ENCODE measurements at places on chromosomes 5 and 9.

- no peak for DNase-seq
These were observed 1.4 kb downstream of the NCS1 start for GRCh38 chr9:130173666-130173983.

DNA sequence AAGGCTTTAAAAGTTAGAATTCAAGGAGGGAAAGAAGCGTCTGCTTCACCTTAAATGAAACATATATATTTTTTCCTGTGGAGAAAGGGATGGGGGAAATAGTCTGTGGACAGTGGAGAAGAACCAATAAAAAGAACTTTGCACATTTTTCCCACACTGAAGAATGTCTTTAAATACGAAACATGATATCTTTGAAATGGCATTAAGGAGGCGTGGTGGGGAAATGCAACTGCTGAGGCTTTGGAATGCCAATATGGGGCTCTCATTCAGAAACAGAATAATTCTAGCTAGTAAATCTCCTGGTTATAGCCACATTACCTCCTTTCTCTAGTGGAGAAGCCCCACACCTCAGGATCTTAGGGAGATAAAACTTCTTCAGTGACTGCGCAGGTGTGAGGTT lies 46.8 kb downstream of the TNC start:
- DNase-seq: no peak

DNA sequence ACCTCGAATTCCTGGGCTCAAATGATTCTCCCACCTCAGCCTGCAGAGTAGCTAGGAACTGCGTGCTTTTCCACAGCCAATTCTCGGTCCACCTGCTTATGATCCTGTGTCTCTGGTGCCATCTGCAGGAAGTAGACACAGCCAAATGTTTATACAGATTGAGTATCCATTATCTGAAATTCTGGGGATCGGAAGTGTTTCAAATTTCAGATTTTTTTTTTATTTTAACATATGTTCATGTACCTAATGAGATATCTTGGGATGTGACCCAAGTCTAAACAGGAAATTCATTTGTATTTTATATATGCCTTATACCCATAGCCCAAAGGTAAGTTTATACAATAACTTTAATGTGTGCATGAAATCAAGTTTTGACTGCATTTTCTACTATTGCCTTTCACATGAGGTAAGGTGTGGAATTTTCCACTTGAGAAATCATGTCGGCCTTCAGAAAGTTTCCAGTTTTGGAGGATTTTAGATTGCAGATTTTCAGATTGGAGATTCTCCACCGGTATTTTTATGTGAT lies 89.5 kb downstream of the ESM1 start:
- no peak for DNase-seq

- DNase-seq: peak; percentile 33
These were observed 100.5 kb upstream of the NMUR2 start for GRCh38 chr5:152505442-152506042.

GRCh38 chr5:73238873-73239272 lies 65.9 kb downstream of the TMEM174 start:
- no peak for DNase-seq

DNA sequence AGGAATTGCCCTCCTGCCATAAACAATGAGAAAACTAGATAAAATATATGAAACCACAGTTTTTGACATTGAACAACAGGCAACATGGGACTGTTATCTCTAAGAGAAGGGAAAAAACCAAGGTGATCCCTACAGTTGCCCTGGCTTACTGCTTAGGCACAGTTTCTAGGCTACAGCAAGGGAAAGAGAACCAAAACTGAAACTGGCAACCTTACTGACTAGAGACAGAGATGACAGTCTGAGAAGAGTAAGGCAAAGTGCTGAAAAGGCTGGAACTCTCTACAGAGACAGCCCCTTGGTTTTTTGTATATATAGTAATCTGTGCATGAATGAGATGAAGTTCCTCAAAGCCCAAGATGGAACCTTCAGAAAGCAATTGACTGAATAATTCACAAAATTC lies 36.2 kb upstream of the REEP2 start:
- no peak for DNase-seq

DNA sequence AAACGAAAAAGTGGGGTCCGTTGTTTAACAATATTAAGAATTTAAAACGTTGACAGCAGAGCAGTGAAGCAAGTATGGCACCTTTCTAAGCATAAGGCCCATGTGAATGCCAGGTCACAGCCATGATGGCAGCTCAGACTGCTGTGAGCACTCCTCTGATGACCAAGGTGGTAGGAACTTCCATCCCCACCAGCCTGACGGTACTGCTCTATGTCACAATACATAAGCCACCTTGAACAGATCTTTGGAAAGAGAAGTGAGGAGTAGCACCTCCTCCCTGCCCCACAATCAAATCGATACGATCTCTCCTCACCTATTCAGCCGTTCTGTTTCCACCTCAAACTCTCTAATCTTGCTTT lies 105.9 kb downstream of the DCP2 start:
- DNase-seq: no peak

GRCh38 chr5:16712178-16712577 lies 95.4 kb upstream of the RETREG1 start:
- DNase-seq: no peak

GRCh38 chr5:40033411-40033810 lies 608.6 kb upstream of the DAB2 start:
- no peak for DNase-seq

- DNase-seq: no peak
These were observed 45.7 kb downstream of the DPYSL3 start for GRCh38 chr5:147464211-147464610.

- no peak for DNase-seq
These were observed 9.1 kb downstream of the NEK6 start for GRCh38 chr9:124266826-124267201.

DNA sequence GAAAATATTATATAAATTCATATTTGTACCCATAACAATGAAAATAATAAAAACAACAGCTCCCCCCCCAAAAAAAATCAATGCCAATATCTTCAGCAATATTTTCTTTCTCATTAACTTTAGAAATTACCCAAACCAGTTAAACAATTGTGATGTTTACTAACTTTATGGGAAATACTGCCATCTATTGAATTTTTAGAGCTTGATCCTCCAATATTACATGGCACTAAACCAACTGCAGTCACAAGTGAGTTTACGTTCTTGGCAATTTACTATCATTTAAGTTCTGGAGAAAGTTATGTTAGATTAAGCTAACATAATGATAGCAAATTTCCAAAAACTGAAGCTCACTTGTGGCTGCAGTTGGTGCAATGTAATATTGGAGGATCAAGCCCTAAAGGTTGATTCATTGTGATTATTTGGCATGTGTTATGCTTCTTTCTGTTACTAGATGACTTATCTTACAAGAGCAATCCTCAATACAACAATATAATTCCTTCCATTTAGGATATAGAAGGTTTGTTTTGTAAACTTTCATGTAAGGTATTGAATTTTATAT lies 379.5 kb downstream of the CDH18 start:
- DNase-seq: no peak

GRCh38 chr9:70398145-70398556 lies 16.3 kb downstream of the KLF9 start:
- no peak for DNase-seq

- DNase-seq: no peak
These were observed 5.1 kb downstream of the TLN1 start for GRCh38 chr9:35726931-35727330.

DNA sequence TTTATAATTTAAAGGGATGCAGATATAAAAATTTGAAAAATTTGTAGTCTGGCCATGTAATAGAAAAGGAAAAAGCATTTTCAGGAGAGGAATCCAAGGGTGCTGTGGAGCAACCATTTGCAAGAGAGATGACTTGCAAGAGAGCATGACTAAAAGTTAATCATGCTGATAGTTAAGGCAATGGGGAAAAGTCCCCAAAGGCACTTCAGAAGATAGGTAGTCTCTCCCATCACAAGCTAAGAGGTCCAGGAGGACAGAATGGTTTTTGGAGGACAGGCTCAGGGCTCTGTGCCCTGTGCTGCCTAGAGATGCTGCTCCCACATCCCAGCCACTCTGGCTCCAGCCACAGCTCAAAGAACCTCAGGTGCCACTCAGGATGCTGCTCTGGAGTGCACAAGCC lies 38.8 kb downstream of the DNAJB5 start:
- no peak for DNase-seq

DNA sequence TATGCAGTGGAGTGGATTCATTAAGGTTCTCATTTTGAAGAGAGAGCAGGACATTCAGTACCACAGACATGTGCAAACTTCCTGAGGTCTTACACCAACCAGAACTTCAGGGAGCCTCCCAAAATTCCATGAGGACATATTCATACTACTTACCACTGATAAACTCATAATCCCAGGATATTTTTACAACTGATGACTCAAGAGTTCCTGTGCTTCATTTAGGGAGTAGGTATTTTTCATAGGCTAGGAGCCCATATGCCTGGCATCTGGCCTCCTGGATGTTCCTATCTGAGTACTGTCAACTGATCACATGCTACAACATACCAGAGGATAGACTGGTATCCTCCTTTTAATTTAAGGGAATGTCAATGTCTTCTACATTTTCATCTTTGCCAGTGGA lies 578.0 kb downstream of the EFNA5 start:
- DNase-seq: no peak

DNA sequence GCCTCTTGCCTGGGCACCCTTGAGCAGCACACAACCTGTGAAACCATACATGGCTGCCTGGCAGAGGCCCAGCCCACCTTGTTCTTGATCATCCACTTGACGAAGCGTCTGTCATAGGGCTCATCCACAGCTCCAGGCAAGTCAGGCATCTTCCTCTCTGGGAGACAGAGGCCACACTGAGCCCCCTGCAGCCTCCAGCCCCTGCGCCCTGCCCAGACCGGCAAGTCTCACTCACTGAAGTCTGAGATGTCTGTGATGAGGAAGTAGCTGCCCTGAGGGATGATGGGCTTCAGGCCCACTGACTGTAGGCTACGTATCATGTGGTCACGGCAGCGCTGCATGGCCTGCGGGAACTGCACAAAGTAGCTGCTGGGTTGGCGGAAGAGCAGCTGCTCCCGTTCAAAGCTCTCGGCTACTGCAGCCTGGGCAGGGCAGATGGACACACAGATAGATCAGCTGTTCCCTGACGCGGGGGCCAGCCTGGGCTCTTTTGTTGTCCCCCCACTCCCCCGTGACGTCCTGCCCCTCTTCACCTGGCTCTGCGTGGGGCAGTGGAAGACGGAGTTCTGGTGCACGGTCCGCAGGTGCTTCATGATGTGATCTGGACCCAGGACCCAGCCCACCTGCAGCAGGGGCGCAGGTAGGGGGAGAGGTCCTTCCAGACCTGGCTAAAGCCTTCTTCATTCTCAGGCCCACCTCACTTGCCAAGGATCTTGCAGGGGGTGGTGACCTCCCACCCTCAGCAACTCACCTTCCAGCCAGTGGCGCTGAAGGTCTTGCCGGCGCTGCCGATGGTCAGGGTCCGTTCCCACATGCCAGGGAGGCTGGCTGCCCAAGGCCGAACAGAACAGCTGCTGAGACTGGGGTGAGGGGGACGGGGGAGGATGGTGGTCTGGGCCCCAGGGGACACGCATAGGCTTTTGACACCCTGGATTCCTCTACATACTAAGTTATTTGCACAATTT lies 5.9 kb upstream of the SPOUT1 start:
- DNase-seq: no peak

DNA sequence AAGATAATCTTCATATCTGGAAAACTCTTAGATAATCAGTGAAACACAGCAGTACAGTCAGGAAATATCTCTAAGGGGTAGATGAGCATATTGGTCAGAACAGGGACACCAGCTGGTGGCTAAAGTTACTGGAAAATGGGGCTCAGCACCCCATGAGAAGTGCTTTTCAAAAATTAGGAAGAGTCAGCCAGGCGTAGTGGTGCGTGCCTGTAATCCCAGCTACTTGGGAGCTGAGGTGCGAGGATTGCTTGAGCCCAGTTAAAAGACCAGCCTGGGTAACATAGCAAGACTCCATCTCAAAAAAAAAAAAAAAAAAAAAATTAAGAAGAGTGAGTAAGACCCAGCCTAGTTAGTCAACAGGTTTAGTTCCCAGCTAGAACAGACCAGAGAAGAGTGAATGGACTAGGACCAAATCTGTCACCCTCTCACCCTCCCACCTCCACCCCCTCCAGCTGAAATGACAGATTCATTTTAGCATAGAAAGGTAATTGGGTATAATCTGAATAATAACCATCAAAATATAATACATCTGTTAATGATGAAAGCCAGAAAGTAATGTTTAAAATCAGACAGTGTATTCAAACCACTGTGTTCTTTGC lies 120.9 kb downstream of the CDC42SE2 start:
- DNase-seq: no peak

DNA sequence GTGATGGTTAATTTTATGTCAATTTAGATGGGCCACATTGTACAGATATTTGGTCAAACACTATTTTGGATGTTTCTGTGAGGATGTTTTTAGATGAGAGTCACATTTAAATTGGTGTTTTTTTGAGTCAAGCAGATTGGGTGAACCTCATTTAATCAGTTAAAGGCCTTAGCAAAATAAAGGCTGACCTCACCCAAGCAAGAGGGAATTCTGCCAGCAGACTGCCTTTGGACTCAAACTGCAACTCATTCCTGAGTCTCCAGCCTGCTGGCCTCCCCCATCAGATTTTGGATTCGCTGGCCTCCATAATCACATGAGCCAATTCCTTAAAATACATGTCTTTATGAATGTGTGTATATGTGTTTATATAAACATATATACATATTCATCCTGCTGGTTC lies 282.7 kb upstream of the POU5F2 start:
- no peak for DNase-seq

DNA sequence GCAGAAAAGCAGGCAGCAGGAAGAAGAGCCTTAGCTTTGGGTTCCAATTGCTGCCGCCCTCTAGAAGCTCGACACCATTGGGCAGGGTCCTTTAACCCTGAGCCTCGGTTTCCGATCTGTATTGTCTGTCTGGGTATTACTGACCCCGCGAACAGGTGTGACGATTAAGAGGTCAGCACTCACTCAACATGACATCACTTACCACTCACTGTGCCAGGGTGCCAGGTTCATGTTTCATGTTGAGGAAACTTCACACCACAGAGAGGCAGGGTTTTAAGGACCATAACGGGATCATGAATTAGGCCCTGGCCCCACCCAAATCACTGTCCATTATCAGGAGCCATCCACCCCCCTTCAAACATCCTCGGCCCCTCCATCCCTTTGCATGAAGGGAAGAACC lies 75.5 kb downstream of the GPR21 start:
- no peak for DNase-seq

GRCh38 chr5:91194824-91195381 lies 188.2 kb downstream of the ARRDC3 start:
- DNase-seq: no peak

DNA sequence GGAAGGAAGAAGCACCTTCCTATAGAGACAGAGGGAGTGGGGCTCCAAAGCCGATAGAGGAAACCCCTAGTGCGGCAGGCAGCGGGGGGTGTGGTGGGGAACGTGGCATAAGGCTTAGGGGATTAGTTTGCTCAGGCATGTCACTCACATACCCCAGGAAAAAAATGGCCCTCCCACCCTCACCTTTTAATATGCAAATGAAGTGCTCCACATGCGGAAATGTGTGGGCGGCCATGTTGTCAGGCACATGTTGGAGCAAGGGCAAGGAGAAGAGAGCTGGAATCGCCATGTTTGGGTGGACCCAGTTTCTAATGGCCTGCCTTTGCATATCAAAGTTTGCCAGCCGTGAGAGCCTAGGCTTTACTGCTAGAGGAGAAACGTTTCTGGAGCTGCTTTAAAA lies 758.8 kb downstream of the NR2F1-AS1 start:
- DNase-seq: no peak

Data from iPS DF 19.7 (cell line).